Cardiac muscle cell (in vitro differentiated cells and primary cell): ENCODE measurements at places on chromosomes 2 and 18.
A peak's percentile ranks its signal among the peaks of the same experiment; 100 is the strongest.

DNA sequence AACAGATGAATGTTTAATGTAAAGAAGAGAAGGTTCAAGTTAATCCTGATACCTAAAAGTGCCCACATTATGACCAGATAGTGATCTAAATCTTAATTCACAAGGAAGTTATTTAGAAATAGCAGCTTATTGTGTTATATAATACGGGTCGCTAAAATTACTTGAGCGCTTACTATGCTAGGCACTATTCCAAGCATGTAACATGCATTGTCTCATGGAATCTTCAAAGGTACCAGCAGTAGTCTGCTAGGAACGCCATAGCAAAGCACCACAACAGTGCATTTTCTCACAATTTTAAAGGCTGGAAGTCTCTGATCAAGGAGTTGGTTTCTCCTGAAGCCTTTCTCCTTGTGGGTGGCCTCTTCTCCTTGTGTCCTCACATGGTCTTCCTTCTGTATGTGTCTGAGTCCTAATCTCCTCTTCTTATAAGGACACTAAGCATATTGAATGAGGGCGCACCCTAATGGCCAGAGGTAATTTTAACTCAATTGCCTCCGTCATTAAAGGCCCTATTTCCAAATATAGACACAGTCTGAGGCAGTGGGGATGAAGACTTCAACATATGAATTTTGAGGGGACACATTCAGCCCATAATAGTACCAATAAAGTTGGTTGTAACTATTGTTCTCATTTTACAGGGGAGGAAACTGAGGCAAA lies 118.4 kb downstream of the LRRC30 start:
- no peak for DNase-seq

- DNase-seq: no peak
Measured at GRCh38 chr2:65921116-65921515, 488.7 kb upstream of the SPRED2 start.

- no peak for DNase-seq
Measured at GRCh38 chr2:156673333-156673615, 237.1 kb downstream of the GPD2 start.

DNA sequence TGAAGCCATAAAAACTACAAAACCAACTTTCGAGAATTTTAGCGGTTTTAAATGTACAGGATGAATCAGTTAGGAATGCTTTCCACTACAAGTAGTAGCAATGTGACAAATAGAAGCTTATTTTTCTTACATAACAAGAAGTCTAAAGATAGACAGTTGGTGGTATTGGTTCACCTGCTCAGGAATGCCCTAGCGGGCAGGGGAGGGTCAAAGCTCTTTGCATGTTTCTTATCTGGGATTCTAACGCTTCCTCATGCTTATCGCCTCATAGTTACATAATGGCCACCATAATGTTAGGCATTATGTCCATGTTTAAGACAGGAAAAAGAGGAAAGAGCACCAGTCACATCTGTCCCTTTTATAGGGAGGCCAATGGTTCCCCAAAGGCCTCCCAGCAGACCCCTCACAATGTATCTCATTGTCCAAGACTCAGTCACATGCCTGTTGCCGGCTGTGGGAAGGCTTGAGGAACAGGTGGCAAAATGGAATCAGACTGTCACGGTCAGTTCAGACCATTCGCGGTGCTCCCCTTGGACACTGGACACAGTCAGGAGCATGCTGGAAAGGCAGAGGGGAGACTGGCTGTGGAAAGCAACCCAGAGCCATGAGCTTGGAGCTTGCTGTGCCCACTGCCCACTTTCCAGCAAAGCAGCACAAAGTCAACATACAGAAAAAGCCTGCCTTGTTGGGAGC lies 69.4 kb upstream of the ODC1 start:
- DNase-seq: no peak

DNA sequence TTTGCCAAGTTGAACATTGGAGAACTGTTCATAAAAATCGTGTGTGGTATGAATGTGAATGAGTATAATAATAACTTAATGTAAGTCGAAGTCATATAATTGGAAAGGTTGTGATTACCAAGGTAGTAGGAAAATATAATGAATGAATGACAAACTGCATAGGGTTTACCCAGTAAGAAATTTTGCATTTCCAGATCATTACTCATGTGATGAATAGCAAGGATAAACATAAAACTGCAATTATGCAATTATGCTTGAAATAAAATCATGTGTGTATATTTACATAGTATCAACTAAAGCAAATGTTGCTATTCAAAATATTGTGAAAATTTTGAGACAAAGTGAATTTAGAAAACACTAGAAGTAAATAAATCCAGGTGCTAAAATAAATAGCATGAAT lies 1108.7 kb upstream of the TMEFF2 start:
- no peak for DNase-seq

- no peak for DNase-seq
Measured at GRCh38 chr2:102286041-102286440, 25.3 kb upstream of the IL1RL1 start.

- no peak for DNase-seq
Measured at GRCh38 chr2:236668531-236668969, 98.9 kb downstream of the ACKR3 start.

DNA sequence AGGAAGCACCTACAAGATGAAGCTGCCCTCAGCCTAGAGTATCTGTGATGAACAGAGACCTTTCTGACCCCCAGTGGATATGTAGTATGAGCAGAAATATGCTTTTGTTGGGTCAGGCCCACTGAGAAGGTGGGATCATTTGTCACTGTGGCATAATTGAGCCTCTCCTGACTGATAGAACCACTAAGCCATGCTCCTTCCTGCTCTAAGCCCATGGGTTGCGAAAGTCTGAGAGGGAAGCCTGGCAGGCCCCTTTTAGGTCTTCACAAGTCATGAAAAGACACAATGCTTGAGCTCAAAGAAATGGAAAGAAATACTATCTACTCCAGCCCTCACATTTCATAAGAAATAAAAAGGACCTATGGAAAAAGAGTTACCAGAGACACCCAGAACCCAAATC lies 127.7 kb downstream of the TNS1 start:
- DNase-seq: peak; percentile 26

DNA sequence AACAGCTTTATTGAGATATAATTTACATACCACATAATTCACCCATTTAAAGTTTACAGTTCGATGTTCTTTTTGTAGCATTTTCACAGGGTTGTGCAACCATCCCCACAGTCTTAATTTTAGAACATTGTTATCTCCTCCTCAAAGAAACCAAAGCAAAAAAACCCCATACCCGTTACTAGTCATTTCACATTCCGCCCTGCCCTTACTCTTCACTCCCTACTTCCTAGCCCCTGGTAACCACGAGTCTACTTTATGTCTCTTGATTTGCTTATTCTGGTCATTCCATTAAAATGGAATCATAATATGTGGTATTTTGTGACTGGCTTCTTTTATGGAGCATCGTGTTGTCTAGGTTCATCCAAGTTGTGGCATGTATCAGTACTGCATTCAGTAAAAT lies 137.7 kb downstream of the TANC1 start:
- peak; percentile 90 for DNase-seq

DNA sequence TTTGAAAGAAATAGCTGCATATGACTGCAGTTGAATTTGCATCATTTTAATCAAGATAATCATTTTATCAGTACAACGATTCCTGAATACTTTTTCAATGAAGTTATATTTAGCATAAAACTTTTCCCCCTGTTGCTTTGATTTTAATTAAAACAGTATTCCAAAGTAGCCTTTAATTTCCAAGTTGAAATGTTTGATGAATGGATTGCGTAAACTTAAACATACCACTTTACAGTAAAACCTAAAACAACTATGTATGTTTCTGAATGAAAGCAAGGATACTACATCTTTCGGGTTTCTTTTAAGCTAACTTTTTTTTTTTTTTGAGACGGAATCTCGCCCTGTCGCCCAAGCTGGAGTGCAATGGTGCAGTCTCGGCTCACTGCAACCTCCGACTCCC lies 1.4 kb downstream of the SPAST start:
- no peak for DNase-seq

DNA sequence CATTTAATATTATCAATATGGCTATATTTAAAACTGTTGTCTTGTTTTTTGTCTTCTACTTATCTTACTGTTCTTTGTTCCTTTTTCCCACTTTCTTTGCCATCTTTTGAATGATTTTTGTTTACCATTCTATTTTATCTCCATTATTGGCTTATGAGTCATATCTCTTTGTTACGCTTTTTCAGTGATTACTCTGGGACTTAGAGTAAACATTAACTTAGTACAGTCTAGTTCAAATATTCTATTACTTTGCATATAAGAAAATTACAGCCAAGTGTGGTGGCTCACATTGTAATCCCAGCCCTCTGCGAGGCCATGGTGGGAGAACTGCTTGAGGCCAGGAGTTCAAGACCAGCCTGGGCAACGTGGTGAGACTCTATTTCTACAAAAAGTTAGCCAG lies 26.1 kb downstream of the ADCY3 start:
- no peak for DNase-seq

GRCh38 chr2:939936-940601 lies 10.6 kb upstream of the SNTG2 start:
- no peak for DNase-seq

- DNase-seq: no peak
Measured at GRCh38 chr2:71742953-71743601, 289.7 kb downstream of the DYSF start.

DNA sequence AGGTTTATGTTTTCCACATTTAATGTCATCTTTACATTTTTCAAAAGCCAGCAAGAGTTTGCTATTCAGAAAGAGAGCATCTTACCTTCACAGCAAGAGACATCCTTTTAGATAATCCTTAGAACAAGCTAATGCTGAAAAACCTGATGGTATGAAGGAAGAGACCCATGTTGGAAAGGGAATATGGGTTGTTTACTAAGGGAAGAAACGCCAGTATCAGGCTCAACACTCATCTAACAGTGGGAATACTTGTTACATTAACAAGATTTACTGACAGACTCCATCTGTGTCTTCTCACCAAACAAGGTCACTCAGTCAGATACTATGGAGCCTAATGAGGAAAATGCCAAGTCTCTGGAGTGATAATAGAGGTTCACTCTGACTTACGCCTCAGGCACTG lies 1474.1 kb upstream of the SLC39A10 start:
- no peak for DNase-seq

DNA sequence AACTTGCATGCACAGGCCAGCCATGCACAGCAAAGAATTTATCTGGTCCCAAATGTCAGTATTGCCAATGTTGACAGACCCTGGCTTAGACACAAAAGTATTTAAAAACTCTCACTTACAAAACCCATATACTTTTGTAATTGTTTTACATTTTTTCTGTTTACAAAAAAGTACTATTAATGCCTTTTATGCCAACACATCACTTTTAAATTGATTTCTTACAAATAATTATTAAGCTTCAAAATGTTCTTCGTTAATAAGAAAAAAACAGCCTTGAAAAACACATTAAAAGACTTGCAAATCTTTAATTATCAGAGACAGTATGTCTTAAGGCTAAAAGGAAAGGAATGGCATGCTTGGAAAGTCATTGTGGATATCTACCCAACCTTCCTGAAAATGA lies 181.3 kb upstream of the TWIST2 start:
- no peak for DNase-seq

DNA sequence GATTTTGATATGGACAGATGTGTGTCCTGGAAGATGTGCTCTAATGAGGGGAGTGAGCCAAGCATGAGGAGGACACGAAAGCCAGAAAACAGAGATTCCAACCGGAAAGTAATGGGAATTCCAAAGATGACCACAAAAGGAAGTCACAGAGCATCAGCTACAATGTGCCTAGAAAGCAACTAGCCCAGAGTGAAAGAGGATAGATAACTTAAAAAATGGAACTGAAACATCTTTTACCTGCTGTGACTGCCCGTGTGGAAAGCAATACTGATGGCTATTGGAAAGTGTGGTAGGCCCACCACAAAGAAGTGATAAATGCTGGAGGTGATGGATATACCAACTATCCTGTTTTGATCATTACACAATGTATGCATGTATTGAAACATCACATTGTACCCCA lies 21.6 kb downstream of the DNMT3A start:
- DNase-seq: no peak

DNA sequence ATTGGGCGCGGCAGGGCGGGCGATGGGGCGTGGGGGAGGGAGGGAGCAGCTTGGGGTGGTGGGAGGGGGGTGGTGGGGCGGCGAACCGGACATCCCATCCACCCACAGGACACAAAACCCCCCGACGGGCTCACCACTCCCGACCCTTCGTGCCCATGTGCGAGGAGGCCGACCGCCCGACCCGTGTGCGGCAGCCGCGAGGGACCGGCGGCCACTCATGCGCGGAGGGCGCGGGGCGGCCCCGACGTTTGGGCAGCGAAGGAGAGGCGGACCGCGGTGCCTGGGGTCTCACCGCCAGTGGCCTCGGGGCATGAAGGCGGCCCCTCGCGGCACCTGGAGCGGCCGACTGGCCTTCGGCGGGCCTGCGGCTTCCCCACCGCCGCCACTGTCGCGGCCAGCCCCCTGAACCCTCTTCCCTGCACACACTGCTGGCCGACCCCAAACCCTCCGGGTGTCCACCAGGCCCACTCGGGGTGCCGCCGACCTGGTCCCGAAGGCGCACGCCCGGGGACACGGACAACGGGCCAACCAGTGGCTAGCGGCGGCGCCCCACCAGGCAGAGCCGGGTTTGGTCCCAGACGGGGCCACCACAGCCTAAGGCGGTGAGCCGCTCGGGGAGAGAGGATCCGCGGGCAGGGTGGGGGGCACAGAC lies 94.6 kb upstream of the ANKRD30BL start:
- no peak for DNase-seq

DNA sequence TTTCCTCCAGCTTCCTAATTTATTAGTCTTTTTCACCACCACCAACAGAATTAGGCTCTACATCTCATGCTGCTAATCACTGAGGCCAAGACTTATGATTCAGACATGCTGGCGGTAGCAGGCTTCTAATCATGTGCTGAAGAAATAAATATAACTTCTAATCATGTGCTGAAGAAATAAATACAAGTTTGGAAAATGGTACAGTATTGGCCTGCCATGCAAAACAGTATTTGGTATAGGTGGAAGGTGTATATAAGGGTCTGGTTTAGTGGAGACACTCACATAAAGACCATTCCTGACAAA lies 240.7 kb downstream of the TGIF1 start:
- DNase-seq: no peak
